Posterior cingulate gyrus (tissue), 11 donors: ENCODE measurements at places on chromosomes 16 and 17.

- DNase-seq = no peak
These were observed 11.5 kb downstream of the PRPF8 start for GRCh38 chr17:1673041-1673785.

GRCh38 chr16:3907586-3907985 lies 27.1 kb upstream of the CREBBP start:
- no peak for DNase-seq

GRCh38 chr16:50178491-50178941 lies 25.4 kb downstream of the TENT4B start:
- DNase-seq = no peak

DNA sequence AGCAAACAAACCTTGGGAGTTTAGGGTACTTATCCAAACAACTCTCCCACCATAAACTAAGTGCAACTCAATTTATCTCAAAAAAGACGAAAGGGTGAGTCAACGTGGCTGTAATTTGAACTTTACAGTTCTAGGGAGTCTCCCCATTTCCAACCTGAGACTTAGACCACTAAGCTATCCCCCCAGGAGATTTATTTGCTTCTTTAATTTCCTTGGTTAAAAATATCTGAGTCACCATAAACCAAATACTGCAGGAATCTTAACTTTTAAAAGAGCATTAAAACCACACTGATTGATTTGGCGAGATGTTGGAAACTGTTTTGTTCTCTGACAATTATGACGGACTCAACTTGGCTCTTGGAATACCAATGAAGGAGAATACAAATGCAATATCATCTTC lies 299.3 kb upstream of the SOX9 start:
- no peak for DNase-seq

DNA sequence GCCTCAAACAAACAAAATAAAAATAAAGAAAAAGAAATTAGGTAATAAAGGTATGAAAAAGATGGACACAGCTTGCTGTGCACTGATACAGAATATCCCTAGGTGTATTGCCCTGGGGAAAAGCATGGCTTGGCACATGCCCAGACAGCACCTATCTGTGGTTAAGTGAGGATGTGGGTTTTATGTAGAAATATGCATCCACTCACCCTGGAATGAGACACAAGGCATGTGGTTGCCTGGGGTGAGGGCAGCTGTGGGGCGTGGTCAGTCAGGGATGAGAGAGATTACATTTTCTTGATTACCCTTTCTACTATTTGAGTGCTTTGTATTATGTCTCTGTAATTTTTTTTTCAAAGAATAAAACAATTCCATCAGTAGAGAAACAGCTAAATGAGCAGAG lies 6.9 kb downstream of the PLLP start:
- peak; percentile 18 for DNase-seq

GRCh38 chr17:6241381-6241780 lies 171.2 kb downstream of the WSCD1 start:
- no peak for DNase-seq

- no peak for DNase-seq
These were observed 5.9 kb downstream of the CHMP6 start for GRCh38 chr17:80997424-80998117.

DNA sequence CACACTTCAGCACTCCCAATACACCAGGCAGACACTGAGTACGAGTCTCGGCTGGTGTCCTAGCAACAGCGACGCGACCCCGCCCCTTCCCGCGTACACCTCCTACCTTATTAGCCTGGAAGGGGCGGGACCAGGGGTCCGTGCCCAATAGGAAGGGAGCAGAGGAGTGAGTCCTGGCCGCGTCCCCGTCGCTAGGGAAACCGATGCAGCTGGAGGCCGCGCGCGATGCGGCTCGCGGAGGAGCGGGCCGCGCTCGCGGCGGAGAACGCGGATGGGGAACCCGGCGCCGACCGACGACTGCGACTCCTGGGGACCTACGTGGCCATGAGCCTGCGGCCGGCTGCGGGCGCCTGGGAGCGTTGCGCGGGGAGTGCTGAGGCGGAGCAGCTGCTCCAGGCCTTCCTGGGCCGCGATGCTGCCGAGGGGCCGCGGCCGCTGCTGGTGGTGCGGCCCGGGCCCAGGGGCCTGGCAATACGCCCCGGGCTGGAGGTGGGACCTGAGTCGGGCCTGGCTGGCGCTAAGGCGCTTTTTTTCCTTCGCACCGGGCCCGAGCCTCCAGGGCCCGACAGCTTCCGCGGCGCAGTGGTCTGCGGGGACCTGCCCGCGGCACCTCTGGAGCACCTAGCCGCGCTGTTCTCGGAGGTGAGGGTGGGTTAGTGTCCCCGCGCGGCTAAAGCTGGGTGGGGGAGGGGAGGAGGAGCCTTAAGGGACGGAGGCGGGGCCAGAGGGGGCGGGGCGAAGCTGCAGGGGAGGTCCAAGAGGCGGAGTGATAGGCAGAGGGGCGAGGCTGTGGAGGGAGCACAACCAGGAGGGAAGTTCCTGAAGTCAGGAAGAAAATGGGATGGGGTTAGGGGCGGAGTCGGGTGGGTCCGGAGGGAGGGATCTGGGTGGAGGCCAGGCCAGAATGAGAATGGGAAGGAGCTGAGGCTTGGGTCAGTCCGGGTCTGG lies at the start of gene DNAH9:
Gene DNAH9, plus strand, starts transcription at position 197 of the 948 bp plus-strand sequence. Its CDS starts 29 bp downstream, at position 226.
- DNase-seq = peak; percentile 99

GRCh38 chr17:39776252-39776651 lies 38.5 kb downstream of the GRB7 start:
- DNase-seq = no peak

DNA sequence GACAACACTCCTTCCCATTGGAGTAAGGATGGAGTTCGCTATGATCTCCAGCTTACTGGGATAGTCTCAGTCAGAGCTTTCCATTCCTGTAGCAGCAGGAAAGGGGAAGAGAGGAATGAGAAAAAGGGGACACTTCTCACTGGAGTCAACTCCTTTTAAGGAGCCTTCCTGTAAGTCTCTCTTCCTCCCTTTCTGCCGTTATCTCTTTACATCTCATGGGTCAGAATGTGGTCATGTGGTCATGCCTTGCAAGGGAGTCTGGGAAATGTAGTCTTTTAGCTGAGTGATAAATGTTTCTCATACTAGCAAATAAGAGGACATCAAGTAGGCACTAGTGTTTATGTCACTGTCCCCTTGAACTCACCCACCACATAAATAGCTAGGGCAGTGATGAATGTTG lies 227.3 kb downstream of the HAPSTR1 start:
- DNase-seq = no peak

DNA sequence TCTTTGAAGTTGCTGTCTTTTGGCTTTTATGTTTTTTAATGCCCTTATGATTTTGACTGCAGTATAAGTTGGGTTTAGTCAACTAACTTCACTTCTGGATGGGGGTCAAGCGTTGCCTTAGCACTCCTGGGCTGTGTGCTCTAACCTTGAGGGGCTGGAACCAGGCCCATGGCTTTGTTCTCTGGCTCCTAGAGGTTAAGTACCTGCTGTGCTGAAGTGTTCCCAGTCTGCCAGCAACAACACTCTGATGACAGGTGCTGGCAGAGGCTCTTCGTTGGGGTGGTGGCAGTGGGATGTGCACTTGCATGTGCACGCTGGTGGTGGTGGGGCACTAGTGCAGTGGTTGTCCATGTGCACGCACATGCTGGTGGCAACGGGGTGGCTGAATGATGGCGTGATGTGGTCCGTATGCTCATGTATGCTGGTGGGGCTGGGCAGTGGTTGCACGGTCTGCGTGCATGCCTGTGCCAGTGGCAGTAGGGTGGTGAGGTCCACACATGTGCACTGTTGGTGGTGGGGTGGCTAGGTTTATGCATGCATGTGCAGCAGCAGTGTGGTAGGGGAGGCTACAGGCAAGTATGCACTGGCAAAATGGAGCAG lies 447.8 kb upstream of the GOT2 start:
- DNase-seq = no peak

- DNase-seq = no peak
These were observed 139.6 kb downstream of the XYLT1 start for GRCh38 chr16:17331071-17331607.

GRCh38 chr17:33982909-33983308 lies 272.2 kb upstream of the CCL2 start:
- DNase-seq = no peak

DNA sequence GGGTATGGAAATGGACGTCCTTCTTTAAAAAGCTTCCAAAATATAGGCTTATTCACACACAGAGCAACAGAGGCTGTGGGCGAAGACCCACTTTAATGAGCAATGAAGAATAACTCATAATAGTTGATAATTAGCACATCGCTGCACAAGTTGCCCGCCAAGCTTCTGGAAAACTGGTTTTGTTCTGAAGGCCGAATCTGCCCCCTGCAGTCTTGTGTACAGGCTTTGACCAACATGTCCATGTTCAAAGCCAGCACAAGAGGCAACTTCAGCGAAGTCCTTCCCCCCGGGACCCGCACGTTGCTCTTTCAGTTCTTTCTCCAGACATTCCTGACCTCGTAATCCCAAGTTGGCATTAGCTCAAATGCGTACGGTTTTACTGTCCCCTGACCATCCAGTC lies 73.3 kb downstream of the IRX5 start:
- no peak for DNase-seq

GRCh38 chr17:15278380-15278779 lies 13.3 kb upstream of the PMP22 start:
- no peak for DNase-seq

DNA sequence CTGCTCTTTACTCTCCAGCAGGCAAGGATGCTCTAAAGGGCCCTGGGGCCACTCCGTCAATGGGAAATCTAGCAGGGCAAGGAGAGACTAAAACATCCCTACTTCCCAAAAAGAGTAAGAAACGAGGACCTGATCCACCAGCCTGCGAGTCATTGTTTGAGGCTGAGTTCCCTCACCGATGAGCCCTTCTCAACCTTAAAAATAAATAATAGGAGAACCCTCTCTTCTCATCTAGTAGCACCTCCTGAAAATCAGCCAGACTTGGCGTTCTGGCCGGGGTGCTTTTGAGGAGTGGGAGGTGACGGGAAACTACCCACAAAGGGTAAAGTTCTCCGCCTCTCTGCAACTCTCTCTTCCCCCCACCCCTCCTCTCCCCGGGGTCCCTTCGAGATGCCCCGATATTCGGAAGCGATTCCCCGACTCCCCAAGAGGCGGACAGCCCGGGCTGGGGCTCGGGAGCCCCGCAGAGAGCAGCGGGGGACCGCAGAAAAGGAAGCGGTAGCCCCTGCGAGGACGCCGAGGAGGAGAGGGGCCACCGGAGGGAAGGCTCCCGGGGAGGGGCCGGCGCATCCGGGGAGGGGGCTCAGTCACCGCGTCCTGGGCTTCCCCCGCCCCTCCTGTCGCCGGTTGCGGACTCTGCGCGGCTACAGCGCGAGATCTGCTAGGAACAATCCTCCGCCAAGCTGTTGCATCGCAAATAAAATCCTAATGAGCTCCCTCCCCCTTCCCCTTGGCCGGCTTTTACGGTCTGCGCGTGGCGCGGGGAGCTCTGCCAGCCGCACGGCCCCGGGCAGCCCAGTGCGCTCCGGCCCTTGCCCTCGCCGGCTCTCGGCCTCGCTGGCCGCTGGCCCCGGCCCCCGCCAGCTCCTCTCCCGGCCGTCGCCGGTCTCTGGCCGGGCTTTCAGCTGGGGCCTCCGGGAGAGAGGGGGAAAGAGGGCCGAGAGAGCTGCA lies 1.3 kb downstream of the HOXB9 start:
- DNase-seq = no peak

GRCh38 chr17:73770115-73770848 lies 126.0 kb upstream of the SDK2 start:
- peak; percentile 97 for DNase-seq

GRCh38 chr17:56762988-56763387 lies 70.7 kb downstream of the C17orf67 start:
- DNase-seq = no peak

DNA sequence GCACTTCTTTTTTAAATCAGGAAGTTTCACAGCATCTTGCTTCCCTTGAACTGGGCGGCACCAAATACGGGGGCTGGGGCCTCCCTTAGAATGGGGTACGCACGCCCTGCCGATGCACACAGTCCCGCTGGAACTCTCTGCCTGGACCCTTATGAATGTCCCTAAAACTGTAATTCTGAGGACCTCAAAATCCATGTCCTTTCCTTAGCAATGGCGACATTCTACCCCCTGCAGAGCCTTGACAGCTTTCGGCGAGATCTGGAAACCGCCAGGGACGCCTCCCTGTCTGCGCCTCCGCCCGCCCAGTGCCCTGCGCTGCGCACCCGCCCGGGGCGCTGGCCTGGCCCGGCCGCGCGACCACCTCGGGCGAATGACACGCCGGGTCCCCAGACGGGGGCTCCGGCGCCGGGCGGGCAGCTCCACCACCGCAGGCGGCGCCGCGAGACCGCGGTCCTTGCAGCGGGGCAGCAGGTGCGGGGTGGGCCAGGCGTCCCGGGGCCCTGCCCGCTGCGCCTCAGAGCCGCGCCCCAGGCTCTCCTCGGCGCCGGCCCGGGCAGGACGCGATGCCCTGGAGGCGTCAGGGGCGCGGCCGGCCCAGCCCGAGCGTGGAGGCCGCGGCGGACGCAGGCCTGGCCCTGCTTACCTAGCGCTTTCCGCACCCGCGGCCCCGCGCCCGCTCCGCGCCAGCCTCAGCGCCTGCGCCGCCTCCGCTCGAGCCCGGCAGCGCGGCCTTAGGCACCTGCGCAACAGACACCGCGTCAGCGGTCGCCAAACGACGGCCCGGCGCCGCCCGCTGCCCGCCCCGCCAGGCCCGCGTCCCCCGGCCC lies 548 bp downstream of the HAGH start:
- DNase-seq = peak; percentile 48

- no peak for DNase-seq
These were observed 858 bp downstream of the SKAP1 start for GRCh38 chr17:48429156-48429555.

- DNase-seq = no peak
These were observed 97.7 kb downstream of the ZNF18 start for GRCh38 chr17:11899537-11899942.

DNA sequence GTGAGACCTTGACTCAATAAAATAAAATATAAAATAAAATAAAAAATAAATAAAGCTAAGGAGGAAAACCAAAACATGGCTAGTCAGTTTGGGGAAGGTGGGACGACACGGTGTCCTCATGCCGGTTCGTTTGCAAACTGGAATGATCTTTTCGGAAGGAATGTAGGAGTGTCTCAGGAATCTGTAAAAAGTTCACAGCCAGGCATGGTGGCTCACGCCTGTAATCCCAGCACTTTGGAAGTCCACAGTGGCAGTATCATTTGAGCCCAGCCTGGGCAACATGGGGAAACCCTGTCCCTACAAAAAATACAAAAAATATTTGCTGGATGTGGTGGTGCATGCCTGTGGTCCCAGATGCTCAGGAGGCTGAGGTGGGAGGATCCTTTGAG lies 14.7 kb upstream of the RPTOR start:
- DNase-seq = no peak

- DNase-seq = no peak
These were observed 45.1 kb upstream of the ABCC11 start for GRCh38 chr16:48292452-48292851.

DNA sequence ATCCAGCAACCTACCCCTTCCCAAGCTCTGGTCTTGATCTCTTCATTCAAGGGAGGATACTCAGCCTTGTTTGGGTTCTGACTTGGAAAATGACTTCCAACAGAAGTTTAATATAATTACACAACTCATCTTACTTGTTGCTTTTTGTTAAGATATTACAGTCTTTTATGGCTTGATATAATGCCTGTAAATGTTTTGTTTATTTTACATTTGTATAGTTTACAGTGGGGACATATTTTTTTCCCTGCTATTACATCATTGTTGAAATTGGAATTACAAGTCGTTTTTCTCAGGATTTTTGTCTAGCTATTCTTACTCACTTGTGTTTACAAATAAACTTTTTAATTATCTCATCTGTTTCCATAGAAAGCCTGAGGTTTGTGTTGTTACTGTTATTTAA lies 436.0 kb downstream of the CNTNAP4 start:
- DNase-seq = no peak
